ENCODE measurements at places on chromosomes 5 and 9.

DNA sequence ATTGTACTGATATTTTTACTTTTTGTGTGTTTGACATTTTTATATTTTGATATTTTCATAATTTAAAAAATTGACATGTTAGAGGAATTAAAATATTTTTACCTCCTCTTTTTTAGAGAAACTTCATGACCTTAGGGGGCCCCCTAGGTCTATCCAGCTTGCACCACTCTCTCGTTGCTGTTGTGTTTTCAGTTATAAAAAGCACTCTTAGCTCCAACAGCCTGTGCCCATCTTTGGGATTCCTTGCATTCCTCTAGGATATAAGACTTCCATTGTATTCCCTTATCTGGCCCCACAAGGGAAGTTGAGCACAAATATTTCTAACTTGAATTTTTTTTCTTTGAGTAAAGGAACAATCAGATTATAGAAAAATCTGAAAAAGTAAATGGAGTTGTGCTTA lies 245.3 kb downstream of the SH3GL2 start:
- DNase-seq: no peak

- DNase-seq: no peak
These were observed 16.3 kb upstream of the PLEKHG4B start for GRCh38 chr5:75331-76320.

- no peak for DNase-seq
These were observed 2.7 kb downstream of the GRM6 start for GRCh38 chr5:178992291-178992895.

DNA sequence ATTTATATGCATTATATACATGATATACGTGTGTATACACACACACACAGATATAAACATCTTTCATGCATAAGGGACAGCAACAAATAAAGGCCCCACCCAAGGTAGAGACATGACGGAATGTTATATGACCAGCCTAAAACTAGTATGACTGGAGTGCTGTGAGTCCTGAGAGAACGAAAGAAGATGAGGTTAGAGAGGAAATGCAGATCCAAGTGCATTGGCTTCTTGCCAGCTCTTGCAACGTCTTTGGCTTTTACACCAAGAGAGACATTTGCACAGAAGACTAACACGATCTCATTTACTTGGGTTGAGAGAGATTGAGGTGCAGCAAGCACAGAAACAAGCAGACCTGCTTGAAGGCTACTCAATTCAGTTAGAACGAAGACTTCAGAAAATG lies 23.0 kb downstream of the CDH10 start:
- DNase-seq: peak; percentile 62

GRCh38 chr5:83608122-83608521 lies 112.5 kb downstream of the HAPLN1 start:
- peak; percentile 20 for DNase-seq

DNA sequence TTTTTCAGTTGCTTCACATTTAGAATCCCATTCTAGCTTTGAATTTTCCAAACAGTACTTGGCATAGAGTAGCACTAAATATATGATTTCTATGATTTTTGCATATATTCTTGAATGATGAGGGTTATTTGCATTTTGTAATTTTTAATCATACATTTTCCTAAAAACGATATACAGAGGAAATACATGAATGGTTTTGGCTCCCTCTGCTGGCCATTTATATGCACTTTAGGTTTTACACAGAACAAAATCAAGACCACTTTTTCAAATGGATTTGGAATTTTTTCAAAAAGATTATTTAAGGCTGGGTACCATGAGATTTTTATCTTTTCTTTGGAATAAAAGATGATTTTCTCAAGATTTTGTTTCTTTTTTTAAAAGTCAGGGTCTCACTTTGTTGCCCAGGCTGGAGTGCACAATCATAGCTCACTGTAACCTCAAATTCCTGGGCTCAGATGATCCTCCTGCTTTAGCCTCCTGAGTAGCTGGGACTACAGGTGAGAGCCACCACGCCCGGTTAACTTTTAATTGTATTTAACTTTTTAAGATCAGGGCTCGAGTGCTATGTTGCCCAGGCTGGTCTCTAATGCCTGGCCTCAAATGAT lies 16.7 kb upstream of the COMMD10 start:
- DNase-seq: no peak

All from heart left ventricle (tissue), 16 donors.